H7 (cell line): ENCODE measurements at places on chromosomes 5 and 9. TPM values are rescaled to one million over a fixed set of nuclear protein-coding genes. Genes with fewer than 3 reads are reported as not detected.

Gene PCDHA1
- not detected in 2 replicates for total RNA-seq

Gene PCDHGB4
- total RNA-seq = 0.66 and 1.4 TPM in 2 replicates

DNA sequence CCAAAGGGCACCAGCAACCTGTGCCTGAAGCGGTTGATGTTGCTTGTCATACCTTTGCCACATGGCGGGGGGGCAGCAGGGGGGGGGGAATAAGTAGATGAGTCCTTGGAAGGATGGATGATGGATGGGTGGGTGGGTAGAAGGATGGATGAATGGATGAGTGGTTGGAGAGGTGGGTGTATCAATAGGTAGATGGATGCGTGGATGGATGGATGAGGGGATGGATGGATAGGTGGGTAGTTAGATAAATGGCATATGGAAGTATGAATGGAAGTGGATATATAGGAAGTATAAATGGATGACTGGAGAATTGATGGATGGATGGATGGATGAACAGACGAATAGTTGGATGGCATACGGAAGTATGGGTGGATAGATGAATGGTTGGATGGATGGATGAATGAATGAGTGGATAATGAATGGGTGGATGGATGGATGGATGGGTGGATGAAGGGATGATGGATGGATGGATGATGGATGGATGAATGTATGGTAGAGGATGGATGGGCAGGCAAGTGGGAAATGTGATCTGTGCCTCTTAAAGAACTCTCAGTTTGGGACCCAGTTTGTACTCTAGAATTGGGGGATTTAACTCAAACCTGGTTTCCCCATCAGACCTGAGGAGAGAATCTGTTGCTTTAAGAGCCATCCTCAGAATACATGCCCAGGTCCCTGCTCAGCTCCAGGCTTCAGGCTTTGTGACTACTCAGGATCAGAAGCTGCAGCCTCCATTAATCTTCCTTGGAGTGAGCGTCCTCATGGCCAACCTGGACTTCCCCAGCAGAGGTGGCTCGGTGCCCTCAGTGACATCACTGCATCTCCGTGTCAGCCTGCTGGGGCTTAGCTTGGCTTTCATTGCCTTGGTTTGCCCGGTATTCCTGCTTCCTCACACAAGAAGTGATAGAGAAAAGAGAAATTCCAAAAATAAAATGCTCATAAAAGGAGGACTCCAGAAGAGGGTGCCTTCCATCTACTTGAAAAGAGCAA, 27.6 kb upstream of the SUSD3 start:
- no peak for DNase-seq

- no peak for DNase-seq
Measured at GRCh38 chr9:32707326-32707725, 71.9 kb upstream of the TAF1L start.

DNA sequence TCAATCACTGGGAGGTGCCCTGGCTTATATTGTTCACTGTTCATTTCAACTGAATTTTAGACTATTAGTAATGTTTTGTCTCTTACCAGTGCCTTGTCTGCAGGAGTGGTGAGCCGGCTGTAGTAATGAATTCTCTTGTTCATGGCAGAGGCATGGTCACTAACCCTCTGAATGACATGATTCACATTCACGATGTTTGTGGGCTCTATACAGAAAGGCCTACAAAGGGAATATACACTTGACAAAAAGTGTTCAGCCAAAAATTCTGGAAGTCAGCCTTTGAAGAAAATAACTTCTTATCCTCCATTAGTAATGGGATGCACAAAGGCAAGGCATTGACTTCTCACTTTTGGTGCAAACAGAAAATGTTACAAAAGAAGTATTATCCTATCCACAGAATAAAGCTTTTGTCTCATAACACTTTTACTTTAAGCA, 39.6 kb downstream of the SLC38A9 start:
- no peak for DNase-seq
